ENCODE measurements at places on chromosomes 12 and 14.

GRCh38 chr14:72745546-72745945 lies 148.4 kb downstream of the DPF3 start:
- peak; percentile 65 for DNase-seq

DNA sequence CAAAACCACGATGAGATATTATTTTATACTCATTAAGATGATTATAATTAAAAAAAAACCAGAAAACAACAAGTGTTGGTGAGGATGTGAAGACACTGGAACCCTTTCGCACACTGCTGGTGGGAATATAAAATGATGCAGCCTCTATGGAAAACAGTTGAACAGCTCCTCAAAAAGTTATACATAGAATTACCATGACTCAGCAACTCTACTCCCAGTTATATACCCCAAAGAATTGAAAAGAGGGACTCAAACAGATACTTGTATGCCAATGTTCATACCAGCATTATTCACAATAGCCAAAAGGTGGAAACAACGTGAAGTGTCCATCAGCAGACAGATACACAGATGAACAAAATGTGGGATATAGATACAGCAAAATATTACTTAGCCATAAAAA lies 53.1 kb downstream of the TAOK3 start:
- DNase-seq = no peak

GRCh38 chr12:111412830-111413441 lies 7.2 kb downstream of the SH2B3 start:
- DNase-seq = no peak

DNA sequence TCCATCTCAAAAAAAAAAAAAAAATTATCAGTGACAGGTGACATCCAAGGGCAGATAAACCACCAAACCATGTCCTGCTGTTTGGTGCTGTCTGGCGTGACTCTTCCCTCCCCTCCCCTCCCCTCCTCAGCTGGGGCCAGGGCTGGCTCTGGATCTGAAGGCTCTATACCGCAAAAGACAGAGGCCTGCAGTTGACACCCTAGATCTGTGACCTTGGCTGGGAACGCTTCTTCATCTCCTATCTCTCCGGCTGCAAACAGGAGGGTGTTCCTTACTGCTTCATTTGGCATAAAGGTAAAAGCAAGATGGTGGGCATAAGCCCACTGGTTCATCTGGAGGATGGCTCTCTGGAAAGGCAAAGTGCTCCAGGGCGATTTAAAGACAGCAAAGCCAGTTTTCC lies 126.8 kb upstream of the PRMT8 start:
- DNase-seq = no peak

GRCh38 chr12:20350026-20350425 lies 18.3 kb upstream of the PDE3A start:
- DNase-seq = no peak

DNA sequence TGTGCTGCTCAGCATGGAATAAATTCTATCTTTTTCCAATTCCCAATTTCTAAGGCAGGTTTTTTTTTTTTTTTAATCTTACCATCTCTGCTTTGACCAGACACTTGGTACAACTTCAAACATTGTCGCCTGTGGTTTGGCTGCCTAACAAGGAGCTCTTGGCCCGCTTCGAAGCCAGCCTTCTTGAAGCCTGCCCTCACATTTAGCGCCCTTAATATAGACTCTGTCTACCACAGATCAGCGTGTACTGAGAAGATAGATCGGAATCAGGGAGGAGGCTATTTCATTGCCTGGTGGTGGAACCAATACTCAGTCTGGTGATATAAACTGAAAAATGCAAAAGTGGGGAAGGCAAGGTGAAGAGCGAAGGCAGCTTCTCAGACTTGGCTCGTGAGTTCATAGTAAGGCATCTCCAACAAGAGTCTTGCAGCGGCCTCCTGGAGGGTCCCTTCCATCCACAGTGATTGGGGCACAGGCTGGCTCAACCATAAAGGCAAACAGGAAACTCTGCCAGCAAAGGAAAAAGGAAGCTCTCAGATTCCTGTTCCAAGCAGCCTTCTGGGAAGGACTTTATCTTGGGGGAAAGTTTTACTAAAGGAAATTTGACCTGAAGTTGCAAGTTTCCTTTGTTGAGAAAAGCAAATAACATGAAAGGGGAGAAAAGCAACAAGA lies 103.2 kb upstream of the BCL2L14 start:
- no peak for DNase-seq

- DNase-seq = no peak
Measured at GRCh38 chr14:99502989-99503421, 21.8 kb downstream of the CCNK start.

- no peak for DNase-seq
Measured at GRCh38 chr12:23535441-23535840, 414.0 kb downstream of the SOX5 start.

DNA sequence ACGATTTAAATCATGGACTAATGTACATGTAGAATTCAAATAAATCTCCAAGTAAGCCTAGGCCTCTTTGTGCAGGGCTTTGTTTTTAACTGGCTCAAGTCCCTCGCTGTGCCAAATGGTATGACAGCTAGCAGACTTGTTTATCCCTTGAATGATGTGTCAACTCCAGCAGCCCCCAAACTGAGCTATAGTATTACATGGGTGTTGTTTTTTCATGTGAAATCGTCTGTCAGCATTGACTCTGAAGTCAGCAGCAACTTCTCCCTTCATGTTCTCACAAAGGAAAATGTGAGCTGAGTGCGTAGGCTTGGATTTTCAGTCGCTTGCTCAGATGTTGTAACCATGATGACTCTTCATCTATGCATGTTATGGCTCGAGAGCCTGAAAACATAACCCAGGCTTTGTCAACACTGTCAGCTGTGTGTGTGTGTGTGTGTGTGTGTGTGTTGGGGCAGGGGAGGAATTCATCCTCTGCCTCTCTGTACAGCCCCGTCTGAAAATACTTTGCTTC lies 73.3 kb downstream of the PTHLH start:
- DNase-seq = no peak

GRCh38 chr12:57086493-57087009 lies 2.4 kb upstream of the NAB2 start:
- no peak for DNase-seq

DNA sequence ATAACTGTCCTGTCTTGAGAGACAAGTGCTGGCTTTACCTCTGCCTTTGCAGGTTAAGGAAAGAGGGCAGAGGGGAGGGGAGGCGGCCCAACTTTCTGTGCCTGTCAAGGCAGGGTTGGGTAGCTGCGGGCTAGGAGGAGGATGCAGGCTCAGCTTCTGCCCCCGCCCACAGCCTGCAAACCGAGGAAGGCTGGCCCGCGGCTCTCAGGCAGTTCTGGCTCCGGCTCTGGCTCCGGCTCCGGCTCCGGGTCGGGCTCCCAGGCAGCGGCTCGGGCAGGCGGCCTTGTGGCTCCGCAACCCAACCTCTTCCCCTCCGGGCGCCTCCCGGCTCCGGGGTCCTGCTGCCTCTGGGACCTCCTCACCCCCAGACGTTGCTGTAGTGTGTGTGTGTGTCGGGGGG lies 92.9 kb downstream of the TMEM30B start:
- no peak for DNase-seq

DNA sequence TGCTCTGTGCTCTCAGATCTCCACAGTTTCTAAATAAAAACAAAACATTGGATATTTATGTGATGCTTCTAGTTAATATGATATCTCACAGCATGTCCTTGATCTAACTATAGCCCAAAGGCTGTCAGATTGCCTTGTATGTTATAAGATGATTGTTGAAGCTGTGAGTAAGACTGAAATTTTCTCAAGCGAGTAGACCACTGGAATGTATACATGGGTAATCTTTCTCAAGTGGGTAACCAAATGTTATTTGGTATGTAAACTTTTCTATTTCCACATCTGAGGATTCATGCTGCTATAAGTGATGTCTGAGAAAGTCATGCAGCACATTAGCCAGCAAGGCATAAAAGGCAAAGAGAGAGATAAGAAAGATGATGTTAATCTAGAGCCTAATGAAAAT lies 886.7 kb downstream of the NRXN3 start:
- no peak for DNase-seq

GRCh38 chr14:75224561-75224960 lies 48.1 kb upstream of the TMED10 start:
- DNase-seq = no peak

DNA sequence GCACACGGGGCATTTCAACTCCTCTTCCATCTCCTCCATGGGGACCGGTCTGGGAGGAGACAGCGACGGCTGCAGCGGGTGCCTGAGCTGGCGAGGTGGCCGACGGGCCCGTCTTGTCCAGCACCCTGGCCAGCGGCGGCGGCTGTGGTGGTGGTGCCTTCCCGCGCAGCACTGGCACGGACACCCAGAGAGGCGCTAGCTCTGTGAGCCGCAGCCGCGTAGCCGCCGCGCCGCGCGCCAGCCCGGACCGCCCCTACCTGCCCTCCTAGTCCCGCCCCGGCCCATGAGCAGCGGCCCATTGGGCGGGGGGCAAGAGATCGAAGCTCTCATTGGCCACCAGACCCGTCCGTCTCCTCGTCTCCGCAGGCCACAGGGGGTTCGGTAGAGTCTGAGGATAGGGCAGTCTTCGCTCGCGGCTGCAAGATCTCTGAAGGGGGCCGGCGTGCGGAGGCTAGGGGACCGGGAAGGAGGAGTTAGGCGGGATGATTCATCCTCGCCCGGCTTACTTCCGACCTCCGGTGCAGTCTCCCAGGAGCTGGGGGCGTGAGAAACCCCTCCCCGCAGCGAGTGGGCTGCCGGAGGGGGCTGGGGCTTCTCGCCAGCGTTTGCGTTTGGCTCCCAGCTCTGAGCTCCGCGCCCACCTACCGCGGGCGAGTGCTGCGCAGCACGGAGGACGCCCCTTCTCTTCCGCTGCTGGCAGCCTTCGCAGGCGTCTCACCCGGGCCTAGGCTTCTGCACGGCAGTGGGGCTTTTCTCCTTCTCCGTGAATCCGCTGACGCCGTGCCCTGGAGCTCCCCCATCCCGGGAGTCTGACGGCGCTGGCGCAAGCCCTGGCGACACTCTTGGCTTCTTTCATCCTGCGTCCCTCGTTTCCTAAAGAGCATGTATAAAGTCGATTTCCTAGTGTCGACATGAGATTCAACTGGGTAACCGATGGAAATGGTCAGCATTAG lies at the start of gene TRIM9:
Gene TRIM9, minus strand, starts transcription at position 205 of the 953 bp plus-strand sequence. Its CDS starts 166 bp downstream, at position 39.
- peak; percentile 96 for DNase-seq

- no peak for DNase-seq
Measured at GRCh38 chr14:32611752-32612151, 282.7 kb downstream of the AKAP6 start.

- no peak for DNase-seq
Measured at GRCh38 chr12:110339184-110339952, 58.3 kb downstream of the ATP2A2 start.

DNA sequence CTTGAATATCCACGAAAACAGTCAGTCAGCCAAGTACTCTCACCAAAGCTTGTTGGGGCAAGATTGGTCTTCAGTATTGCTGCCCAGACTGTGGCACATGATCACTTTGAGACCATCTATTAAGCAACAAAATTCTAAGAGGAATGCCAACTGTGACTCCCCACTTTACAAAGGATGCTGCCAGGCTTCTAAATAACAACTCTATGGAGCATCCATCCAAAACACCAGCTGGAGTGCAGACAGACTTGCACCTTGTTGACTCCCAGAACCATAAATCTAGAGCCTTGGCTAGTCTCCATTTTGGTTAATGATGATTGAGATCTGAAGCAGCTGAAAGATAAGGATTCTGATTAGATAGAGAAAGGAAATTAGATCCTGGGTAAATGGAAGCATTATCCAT lies 132.8 kb downstream of the DIO2 start:
- DNase-seq = no peak

DNA sequence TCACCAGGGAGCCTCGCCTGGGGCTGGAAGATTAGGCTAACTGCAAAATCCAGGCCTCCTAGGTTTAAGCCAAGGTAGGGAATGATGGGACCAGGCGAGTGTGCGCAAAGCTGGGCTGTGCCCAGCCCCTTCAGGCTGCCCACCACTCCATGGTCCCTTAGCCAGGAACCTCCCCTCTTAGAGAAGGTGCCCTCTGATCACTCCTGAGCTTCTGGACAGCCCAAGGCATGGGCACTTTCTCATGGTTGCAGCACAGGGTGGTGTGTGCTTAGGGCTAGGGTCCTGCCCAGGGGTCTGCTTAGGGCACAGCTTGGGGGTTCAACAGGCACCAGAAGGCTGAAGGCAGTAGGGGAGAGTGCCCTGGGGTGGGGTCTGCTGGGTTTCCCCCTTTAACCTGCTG lies 69.0 kb downstream of the PRIMA1 start:
- no peak for DNase-seq

DNA sequence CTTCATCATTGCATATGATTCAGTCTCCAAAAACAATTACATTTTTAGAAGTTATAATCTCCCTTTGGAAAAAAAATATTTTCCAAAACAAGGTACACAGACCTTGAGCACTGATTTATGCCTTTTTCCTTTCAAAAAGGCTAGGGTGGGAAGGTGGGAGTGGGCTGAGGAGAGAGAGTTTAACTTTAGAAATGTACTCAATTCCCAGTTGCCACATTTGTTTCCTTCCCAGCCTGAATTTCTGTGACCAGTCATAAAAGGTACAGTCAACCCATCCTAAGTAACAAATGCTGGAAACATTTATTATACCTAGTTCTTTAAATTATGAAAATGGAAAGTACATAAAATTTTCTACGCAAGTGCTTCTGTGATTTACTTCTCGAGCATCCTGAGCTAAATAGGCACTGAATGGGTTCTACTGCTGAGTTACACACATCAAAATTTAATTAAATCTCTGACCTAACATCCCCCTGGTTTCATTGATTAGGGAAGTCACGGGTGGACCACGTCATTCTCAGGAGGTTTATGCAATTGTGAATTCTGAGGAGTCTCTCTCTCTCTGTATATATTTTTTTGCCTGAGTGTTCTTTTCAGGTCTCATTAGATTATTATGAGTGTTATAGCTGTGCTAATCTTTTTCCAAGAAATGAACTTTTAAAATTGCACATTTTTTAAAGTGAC lies 371.8 kb downstream of the BTG1 start:
- DNase-seq = no peak

GRCh38 chr14:63301891-63302534 lies 16.7 kb downstream of the GPHB5 start:
- DNase-seq = no peak

- DNase-seq = no peak
Measured at GRCh38 chr12:32587581-32588495, 91.3 kb upstream of the DNM1L start.

DNA sequence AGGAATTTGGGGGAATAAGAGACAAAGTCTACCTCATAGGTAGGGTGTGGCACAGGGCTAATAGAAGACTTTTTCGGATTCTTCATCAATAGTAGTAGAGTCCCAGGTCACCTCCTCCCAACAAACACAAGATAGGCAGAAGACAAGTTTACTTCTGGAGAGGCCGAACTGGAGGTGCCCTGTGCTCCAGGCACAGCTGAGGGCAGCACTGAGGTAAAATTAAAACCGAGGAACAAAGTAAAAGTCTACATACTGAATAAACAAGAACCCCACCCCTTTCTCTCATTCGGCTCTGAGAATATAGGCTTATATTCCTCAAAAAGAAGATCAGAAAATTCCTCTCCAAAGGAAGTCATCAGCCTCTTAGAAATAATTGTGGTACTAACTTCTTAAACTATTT lies 161.5 kb downstream of the SEC23A start:
- DNase-seq = no peak

GRCh38 chr12:94567761-94568160 lies 82.6 kb downstream of the TMCC3 start:
- DNase-seq = no peak

DNA sequence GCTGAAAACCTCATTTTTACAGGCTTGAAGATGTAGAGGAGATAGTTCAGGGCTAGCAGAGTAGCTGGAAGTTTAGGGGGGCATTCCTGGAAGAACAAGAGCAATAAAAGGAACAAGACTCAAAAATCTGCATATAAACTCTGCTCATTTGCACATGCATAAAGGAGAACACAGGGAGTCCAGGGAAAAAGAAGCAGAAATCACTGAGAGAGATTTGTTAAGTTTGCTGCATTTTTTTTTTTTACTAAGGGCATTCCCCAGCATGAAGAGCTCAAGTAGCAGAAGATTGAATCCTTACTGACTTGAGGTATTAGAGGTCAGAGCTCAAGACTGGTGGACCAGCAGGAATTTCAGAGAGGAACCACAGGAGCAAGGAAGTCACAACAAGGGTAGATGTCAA lies 28.2 kb upstream of the BCL11B start:
- no peak for DNase-seq
